A549 treated with DMSO at 1 μM for 4 hours (cell line): ENCODE measurements at places on chromosomes 1 and 21. TPM values are rescaled to one million over a fixed set of nuclear protein-coding genes. Genes with fewer than 3 reads are reported as not detected.

Gene LCE1F
- not detected in 5 replicates for total RNA-seq

Gene MCOLN3
- total RNA-seq, result 3.4 to 4.5 TPM (median 4.0 TPM) in 5 replicates

Gene SYT14
- 0.05 to 0.11 TPM (median 0.06 TPM) in 5 replicates for total RNA-seq

Gene ADAMTS4
- not detected in 5 replicates for total RNA-seq

Gene RIPK4
- total RNA-seq, result 11.4 to 15.0 TPM (median 12.3 TPM) in 5 replicates

Gene ADIPOR1
- 59.5 to 72.0 TPM (median 71.2 TPM) in 5 replicates for total RNA-seq

Gene SOAT1
- total RNA-seq, result 17.6 to 33.5 TPM (median 29.7 TPM) in 5 replicates

Gene MAP1LC3C
- total RNA-seq, result 0.18 to 0.26 TPM (median 0.24 TPM) in 5 replicates

Gene ZNF496
- 17.6 to 20.5 TPM (median 18.1 TPM) in 5 replicates for total RNA-seq

Gene UBE2G2
- total RNA-seq, result 32.0 to 38.3 TPM (median 35.3 TPM) in 5 replicates

Gene DIRAS3
- 1.1 to 1.5 TPM (median 1.2 TPM) in 5 replicates for total RNA-seq

Gene CD1C
- total RNA-seq, result not detected in 5 replicates

Gene KCNJ9
- total RNA-seq, result not detected in 5 replicates

Gene NKAIN1
- 0.82 to 1.5 TPM (median 1.3 TPM) in 5 replicates for total RNA-seq

Gene HAO2
- total RNA-seq, result not detected in 5 replicates

Gene CD53
- total RNA-seq, result not detected in 5 replicates

Gene CCDC27
- not detected in 5 replicates for total RNA-seq

Gene MIXL1
- total RNA-seq, result 0.07 to 0.10 TPM in 2 of 5 replicates, not detected in the others

Gene CDC7
- total RNA-seq, result 4.6 to 7.4 TPM (median 6.6 TPM) in 5 replicates

Gene TCEA3
- total RNA-seq, result 0.33 to 0.69 TPM (median 0.44 TPM) in 4 of 5 replicates, not detected in the other

Gene TCHHL1
- not detected in 5 replicates for total RNA-seq

Gene SPRR2B
- not detected in 5 replicates for total RNA-seq

Gene CNR2
- not detected in 5 replicates for total RNA-seq

Gene GPR25
- total RNA-seq, result 0.11 TPM in 1 of 5 replicates, not detected in the others

Gene DISC1
- 0.11 to 0.34 TPM (median 0.24 TPM) in 5 replicates for total RNA-seq

Gene IL12RB2
- 0.02 to 0.06 TPM in 2 of 5 replicates, not detected in the others for total RNA-seq

Gene EFNA1
- total RNA-seq, result 30.6 to 50.0 TPM (median 37.3 TPM) in 5 replicates

Gene ASAP3
- total RNA-seq, result 2.5 to 3.6 TPM (median 3.1 TPM) in 5 replicates

Gene DHX9
- 171 to 188 TPM (median 180 TPM) in 5 replicates for total RNA-seq

Gene PGLYRP4
- not detected in 5 replicates for total RNA-seq

Gene SUSD4
- 0.34 to 1.2 TPM (median 0.73 TPM) in 5 replicates for total RNA-seq
